Fibroblast of skin of left biceps (primary cell): ENCODE measurements at places on chromosomes 12 and 14.

- no peak for DNase-seq
Measured at GRCh38 chr12:48122065-48122834, 3.1 kb downstream of the PFKM start.

- peak; percentile 96 for DNase-seq
Measured at GRCh38 chr12:47881826-47882427, 22.9 kb downstream of the VDR start.

DNA sequence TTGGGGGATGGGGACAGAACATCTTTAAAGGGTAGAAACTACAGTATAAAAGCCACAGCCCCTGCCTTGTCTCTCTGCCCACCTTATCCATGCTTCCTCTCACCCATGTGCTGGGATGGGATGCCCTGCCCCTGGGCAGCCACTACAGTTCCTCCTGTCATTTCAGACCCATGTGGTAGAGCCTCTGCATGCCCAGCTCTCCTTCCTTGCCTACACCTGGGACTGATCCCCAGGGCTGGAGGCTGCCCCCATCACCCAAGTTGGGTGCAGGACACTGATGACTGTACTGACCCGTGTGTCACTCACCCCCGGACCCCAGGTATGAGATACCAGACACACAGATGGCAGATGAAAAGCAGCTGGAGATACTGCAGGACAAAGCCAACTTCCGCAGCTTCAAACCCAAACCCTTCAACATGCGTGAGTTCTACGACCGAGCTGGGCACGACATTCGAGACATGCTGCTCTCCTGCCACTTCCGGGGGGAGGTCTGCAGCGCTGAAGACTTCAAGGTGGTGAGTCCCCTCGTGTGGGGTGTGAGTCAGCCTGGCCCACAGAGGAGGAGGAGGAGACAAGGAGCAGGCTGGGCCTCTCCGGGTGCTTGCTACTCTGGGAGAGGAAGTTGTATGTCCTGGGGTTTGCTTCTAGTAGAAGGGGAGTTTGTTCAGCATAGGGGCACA, 2.2 kb downstream of the ASIC1 start:
- no peak for DNase-seq

- DNase-seq = peak; percentile 74
Measured at GRCh38 chr14:99231850-99232713, 39.9 kb downstream of the BCL11B start.

GRCh38 chr14:58216544-58216943, 16.6 kb downstream of the ACTR10 start:
- DNase-seq = no peak

DNA sequence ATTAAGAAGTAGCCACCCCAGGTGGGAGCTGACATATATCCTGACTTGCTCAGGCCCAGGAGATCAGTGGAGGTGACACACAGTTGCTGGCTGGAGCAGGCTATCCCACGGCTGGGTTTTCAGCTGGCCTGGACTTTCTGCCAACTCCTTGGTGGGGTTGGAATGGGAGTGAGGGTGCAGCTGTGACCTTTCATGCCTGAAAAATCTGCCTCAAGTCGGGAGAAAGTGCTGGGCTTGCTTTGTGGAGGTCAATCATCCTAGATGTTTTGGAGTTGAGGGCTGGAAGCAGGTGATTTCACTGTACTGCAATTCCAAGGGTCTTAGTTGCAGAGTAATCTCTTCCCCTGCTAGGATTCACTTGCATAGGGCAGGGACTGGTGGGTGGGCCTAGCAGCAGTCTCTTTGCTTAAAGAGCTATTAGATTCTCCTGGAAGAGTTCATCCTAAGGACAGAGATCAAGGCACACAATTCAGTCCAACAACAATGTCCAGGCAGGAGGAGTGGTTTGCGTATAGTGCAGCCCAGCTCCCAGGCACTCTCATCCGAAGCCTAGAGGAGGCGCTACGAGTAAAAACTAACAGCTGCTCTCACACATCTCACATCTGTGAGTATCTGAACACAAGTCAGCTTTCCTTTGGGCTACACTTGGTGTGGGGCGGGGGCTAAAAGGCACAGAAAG, 98.1 kb downstream of the GAS2L3 start:
- DNase-seq = no peak

- DNase-seq = no peak
Measured at GRCh38 chr14:79972230-79972629, 239.1 kb downstream of the DIO2 start.

DNA sequence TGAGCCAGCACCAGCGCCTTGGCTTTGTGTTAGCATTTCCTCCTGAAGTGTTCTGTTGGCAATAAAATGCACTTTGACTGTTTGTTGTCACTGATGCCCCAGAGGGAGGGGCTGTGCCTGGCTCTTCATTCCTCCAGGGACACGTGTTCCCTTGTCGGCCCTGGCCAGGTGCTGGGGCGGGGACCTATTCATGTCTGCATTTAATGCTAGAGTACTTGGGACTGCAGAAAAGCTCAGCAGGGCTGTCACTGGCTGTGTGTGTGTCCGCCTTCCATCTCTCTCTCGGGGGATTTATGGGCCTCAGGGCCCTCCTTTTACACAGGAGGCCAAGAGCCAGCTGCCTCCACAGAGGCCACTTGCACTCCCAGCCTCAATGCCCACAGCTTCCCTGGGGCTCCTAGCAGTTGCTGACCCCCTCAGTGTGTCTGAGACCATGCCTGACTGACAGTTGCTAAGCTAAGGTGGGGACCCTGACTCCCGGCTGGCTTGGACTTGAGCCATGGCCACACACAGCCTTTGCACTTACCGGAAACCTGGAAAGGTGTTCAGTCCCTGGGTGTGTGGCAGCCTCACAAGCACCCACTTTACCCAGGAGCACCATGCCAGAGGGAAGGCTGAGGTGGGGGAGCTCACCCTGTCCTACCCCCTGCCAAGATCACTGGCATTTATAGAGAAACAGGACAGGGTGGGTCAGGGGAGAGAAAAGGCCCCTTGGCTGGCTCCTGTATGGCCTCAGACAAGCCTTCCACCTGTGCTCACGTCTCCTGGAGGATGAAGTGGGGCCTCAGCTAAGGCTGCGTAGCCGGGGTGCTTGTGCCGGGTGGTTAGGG, 27.8 kb downstream of the HIP1R start:
- no peak for DNase-seq

DNA sequence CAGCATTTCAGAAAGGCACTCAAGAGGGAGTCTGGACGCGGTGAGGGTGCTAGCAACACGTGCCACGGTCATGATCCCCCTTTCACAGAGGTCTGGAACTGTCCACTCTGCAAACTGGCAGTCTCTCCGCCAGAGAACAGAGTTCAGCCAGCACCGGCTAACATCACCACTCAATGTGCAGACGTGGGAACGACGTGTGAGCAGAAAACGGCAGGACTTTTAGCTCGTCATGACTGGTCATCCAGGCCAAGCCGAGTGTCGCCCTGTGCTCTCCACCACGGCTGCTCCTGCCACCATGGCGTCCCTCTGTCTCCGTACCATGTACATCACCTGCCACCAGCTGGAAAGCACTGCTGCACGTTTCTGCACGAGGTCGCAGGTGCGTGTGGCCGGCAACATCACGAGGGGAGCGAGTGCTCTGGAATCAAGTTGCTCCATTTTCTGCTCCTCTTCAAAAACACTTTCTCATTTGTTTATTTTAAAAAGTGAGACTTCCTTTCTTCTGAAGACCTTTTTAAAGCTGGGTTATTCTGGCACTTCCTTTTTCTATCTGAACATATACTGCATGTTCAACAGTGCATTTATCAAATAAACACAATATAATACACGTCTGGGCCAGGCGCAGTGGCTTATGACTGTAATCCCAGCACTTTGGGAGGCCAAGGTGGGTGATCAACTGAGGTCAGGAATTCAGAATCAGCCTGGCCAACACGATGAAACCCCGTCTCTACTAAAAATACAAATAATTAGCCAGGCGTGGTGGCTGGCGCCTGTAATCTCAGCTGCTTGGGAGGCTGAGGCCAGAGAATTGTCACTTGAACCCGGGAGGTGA, 28.0 kb downstream of the SLC15A4 start:
- no peak for DNase-seq

- no peak for DNase-seq
Measured at GRCh38 chr12:25054076-25054782, 105.3 kb upstream of the BCAT1 start.

DNA sequence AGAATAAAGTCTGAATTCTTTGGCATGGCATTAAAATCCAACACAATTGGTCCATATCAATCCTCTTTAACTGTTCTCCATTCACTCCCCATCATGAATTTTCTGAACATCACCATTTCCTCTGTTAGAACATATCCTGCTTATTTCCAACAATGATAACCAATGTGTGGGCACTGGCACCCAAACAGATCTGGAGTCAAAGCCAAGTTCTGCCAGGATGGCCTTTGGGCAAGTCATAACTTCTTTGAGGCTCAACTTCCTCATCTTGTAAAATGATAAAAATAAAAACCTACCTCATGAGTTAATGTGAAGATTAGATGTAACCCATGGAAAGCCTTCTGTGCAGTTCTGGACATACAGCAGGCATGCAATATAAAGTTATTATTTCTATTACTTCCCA, 12.5 kb downstream of the PAWR start:
- no peak for DNase-seq

- DNase-seq = no peak
Measured at GRCh38 chr12:106585105-106585520, 2.3 kb downstream of the RFX4 start.

DNA sequence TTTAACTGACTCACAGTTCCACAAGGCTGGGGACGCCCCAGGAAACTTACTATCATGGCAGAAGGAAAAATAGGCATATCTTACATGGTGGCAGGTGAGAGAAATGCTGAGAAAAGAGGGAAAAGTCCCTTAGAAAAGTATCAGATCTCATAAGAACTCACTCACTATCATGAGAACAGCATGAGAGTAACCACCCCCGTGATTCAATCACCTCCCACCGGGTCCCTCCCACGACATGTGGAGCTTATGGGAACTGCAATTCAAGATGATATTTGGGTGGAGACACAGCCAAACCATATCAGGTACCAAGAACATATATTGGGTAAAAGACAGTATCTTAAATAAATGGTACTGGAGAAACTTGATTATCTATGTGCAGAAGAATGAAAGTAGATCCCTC, 100.3 kb upstream of the FAR2 start:
- DNase-seq = no peak

- DNase-seq = no peak
Measured at GRCh38 chr12:96400631-96401075, 414 bp upstream of the CDK17 start.

DNA sequence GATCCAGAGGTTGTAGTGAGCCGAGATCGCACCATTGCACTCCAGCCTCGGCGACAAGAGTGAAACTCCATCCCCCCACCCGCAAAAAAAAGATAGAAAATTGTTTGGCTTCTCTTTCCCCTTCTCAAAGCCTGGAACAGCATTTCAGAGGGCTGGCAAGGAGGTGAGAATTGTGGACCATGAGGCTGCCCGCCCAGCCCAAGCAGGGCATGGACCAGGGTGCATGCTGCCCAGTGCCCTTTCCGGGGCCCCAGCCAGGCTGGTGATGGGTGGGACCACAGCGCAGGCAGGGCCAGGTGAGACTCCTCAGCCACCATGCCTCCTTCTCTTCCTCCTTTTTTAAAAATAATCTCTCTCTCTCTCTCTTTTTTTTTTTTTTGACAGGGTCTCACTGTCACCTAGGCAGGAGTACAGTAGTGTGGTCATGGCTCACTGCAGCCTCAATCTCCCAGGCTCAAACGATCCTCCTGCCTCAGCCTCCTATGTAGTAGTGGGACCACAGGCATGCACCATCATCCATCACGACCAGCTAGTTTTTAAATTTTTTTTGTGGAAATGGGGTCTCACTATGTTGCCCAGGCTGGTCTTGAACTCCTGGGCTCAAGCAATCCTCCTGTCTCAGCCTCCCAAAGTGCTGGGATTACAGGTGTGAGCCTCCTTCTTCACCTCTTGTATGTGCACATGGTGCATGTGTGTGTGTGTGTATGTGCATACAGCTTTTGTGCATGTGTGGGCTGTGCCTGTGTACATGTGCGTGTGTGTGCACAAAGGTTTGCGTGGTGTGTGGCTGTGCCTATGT, 22.2 kb downstream of the SYNDIG1L start:
- no peak for DNase-seq

- no peak for DNase-seq
Measured at GRCh38 chr12:101781834-101782233, 42.6 kb upstream of the SYCP3 start.

GRCh38 chr14:29601616-29602015, 326.0 kb downstream of the PRKD1 start:
- no peak for DNase-seq

DNA sequence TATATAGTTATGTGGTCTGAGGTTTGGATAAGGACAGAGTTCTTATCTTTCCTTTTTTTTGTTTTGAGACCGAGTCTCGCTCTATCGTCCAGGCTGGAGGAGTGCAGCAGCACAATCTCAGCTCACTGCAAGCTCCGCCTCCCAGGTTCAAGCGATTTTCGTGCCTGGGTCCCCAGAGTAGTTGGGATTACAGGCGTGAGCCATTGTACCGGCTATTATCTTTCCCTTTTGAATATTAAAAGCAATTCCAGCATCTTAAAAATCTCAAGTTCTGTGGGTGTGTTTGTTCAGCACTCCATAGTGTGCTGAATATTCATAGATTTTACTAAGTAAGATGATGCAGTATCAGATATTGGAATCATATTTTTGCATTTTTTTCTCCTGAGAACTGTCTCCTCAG, 404.4 kb upstream of the RGS6 start:
- DNase-seq = no peak

GRCh38 chr12:9750276-9751203, 10.2 kb downstream of the CD69 start:
- peak; percentile 4 for DNase-seq

GRCh38 chr14:66401449-66402095, 84.6 kb upstream of the CCDC196 start:
- no peak for DNase-seq

- no peak for DNase-seq
Measured at GRCh38 chr14:97539411-97539795, 742.2 kb downstream of the VRK1 start.

- no peak for DNase-seq
Measured at GRCh38 chr14:71467361-71467811, 464.8 kb upstream of the RGS6 start.

GRCh38 chr12:52871291-52872039, 22.7 kb upstream of the KRT78 start:
- DNase-seq = no peak

- DNase-seq = no peak
Measured at GRCh38 chr12:41462312-41462711, 274.2 kb downstream of the PDZRN4 start.

- no peak for DNase-seq
Measured at GRCh38 chr14:104023325-104024055, 62.0 kb upstream of the ASPG start.

GRCh38 chr14:89276424-89276975, 140.5 kb downstream of the FOXN3 start:
- no peak for DNase-seq
